ENCODE measurements at places on chromosomes 3 and 15.

GRCh38 chr15:40976819-40977218 is 23.5 kb downstream of the CHAC1 start:
- DNase-seq = no peak

- no peak for DNase-seq
Measured at GRCh38 chr3:71090207-71090606, 493.3 kb downstream of the FOXP1 start.

- DNase-seq = no peak
Measured at GRCh38 chr15:65365229-65365628, 12.6 kb downstream of the IGDCC3 start.

GRCh38 chr3:107705046-107705445 is 182.3 kb downstream of the BBX start:
- DNase-seq = no peak

GRCh38 chr3:11401434-11401833 is 129.2 kb downstream of the ATG7 start:
- no peak for DNase-seq

DNA sequence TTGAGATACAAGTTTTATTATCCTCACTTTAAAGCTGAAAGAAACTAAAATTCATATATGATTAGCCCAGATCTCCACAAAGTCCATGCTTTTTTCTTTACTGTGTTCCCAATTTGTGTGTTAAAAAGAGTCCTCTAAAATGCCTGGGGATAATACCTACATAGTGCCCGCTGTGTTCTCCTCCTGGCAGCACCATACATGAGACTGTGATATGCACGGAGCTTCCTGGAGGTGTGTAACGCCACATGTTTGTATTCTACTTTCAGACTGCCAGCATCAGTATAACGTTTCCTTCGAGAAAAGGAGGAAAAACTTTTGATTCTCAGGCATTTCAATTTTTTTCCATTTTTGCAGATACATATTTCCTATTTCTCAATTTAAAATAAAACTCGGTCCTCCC is 273.3 kb upstream of the TGFBR2 start:
- no peak for DNase-seq

DNA sequence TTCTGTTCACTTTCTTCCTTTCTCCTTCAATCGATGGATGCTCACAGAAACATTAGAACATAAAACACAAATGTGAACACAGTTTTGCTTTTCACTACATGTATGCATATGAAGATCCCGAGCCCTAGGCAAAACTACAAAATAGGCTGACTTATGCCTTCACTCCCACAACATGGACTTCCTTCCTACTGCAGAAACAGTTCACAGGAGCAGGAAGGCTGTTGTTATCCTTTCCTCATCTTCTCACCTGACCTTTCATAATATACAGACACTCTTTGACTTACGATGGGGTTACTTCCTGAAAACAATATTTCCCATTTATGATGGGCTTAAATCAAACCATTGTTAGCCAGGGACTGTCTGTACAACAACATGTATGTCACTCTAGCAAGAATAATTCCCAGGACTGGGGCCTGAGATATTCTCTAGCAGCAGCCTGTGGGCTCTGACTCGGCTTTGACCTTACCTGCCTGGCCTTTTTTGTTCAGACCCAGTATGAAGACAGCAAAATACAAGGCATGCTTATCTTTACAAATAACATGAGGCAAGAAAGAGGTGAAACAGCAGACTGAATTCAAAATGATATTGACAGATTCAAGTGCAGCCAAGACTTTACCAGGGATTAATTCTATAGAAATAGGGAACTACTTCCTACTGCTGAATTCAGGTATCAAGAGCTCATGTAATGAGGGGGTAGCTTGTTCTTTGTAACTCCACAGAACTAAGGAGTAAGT is 51.8 kb upstream of the PLXND1 start:
- DNase-seq = no peak

DNA sequence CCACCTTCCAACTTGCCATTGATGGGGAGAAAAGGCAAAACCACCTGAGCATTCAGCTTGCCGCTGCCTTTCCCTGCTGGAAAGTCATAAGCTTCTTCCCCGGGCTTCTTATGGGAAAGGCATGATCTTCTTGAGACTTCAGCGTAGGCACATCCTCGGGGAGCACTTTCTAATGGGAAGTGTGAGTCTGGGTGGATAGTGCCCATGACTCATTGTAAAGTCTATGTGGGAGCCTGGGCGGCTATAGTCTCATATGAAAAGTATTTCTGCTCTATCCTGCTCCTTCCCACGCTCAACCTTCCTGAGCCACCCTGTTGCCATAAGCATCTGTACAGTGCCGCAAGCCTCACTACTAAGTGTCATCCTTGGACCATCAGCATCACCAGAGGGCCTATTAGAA is 309.9 kb upstream of the THBS1 start:
- DNase-seq = no peak

GRCh38 chr15:41031232-41032078 is 78.2 kb downstream of the CHAC1 start:
- DNase-seq = no peak

- DNase-seq = no peak
Measured at GRCh38 chr3:42660131-42660715, 6.7 kb downstream of the ZBTB47 start.

DNA sequence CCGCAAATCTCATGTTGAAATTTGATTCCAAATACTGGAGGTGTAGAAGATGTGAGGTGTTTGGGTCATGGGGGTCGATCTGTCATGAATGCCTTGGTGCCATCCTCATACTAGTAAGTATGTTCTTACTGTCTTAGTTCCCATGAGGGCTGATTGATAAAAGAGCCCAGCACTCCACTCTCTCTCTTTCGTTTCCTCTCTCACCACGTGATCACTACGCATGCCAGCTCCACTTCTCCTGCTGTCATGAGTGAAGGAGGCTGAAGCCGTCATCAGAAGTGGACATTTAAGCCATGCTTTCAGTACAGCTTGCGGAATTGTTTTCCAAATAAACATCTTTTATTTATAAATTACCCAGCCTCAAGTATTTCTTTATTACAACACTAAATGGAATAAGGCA is 6.1 kb downstream of the OR5H15 start:
- no peak for DNase-seq

DNA sequence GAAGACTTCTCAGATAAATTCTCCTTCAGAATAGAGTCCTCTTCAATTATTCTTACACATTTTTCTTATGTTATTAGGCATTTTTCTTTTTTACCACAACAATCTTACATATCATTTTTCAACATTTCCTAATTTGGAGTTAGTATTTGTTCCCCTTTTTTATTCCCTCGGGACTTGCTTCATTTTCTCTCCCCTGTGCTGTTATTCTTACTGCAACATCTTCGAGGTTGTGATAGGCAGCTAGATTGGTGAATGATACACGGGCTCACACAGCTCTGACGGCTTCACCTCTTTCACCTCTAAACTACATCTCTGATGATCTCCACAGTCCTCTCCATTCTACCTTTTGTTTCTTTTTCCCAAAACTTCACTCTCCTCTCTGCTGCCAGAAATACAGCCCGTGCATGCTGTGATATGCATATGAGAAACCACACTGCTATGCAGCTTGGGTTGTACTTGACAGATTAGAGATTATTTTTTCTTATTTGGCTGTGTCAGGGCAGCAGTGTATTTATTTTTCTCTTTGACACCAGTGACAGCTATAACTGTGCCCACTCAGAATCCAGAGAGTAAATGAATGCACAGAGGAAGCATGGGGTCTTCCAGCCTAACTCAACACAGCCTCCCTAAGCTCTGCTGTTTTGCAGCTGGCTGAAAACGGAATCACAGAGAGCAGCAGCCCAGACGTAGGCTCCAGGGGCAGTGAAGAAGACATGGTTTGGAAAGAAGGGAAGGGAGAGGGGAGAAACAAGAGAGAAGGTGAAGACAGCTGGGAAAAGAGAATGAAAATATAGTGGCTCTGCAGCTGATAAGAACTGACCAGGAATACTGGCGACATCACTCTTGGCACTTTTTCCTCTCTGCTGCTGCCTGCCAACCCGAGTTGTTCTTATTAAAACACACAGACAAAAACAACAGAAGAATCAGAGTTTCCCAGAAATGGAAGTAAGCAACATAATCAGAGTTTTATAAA is 61.8 kb downstream of the SLC9A9 start:
- no peak for DNase-seq

DNA sequence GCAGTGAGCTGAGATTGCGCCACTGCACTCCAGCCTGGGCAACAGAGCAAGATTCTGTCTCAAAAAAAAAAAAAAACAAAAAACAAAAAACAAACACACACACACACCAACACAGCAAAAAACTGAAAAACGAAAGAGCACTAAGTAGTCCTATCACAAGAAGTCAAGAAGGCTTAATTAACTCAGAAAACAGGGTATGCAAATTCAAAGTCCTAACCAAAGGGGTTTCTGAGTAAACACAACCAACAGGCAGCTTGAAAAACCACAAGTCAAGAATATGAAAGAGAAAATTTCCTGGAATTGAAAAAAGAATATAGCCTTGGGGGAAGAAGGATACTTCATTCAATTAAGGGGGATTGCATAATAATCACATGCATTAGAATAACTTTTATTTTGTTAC is 37.7 kb upstream of the PARP14 start:
- DNase-seq = no peak

DNA sequence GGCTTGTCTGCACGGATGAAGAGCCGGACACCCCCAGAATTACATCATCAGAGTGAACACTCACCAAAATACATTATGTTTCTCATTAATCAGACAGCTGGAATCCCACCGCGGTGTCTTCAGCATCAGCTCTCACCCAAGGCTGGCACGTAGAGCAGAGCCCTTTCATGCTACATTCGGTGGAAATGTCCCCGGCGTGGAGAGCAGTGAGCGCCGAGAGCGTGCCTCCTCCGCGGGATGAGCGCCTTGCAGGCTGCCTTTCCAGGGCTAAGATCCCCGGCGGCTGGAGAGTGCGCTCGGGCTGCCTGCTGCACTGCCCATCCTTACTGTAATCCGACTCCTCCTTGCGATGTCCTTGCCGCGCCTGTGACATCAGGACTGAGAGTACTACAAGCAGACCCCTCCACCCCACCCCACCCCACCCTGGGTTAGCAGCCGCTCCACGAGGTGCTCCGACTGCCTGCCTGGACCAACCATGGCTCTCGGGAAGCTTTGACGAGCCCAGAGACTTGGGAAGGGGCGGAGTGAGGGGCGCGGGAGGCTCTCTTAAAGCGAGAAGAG is at the start of gene ZNF385D:
Gene ZNF385D (minus strand): TSS at position 380 of the 561 bp plus-strand sequence. CDS start 294 bp downstream, at position 86.
- no peak for DNase-seq

GRCh38 chr3:187281191-187281714 is 10.3 kb downstream of the MASP1 start:
- DNase-seq = no peak

DNA sequence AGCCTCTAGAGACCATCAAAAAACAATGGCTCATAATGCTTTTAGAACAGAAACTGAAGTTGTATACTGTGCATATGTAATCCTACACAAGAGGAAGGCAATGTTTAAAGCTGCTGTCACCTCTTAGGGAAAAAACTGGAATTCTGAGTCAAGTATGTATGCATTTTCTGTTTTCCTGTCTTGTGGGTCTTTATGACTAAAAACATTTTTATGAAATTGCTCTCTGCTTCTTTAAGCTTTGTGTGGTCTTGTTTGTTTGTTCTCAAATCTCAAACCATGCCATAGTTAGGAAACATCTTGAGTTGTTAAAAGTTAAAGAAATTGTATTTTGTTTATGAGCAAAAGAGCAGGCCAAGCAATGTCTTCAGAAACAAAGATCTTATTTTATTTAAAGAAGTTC is 80.9 kb upstream of the SOX2 start:
- no peak for DNase-seq

DNA sequence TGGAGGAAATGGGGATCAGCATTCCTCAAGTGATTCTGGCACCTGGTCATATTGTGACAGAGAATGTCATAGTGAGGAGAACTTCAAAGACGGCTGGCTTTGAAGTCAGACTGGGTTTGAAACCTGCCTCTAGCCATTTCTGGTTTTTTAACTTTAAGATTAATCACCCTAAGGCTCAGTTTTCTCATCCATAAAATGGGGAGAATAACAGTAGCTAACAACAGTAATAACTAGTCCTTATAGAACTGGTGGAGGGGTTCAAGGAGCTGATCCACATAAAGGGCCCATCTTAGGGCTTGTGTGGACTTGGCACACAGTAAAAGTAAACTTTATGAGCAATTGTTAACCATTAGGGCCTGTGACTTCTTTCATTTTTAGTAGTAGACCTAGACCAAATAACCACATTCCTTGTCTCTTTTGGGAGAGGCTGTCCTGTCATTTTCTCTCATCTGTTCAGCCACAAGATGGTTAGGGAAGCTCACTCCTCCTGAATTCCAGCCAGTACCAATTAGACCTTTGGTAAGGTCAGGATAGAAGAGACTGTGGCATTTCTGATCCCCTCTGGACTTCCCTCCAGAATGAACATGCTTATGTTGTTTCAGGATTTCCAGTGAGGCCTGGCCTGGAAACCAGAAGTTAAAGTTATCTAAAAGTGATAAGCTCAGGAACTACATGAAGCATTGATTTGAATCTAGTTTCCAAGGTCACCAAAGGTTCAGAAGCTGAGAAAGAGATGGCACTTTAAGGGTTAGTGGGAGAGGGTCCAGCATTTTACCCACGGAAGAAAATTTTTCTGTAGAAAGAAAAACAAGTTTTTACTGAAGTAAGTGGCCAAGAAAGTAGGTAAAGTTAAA is 159.3 kb upstream of the DPH6 start:
- DNase-seq = no peak

DNA sequence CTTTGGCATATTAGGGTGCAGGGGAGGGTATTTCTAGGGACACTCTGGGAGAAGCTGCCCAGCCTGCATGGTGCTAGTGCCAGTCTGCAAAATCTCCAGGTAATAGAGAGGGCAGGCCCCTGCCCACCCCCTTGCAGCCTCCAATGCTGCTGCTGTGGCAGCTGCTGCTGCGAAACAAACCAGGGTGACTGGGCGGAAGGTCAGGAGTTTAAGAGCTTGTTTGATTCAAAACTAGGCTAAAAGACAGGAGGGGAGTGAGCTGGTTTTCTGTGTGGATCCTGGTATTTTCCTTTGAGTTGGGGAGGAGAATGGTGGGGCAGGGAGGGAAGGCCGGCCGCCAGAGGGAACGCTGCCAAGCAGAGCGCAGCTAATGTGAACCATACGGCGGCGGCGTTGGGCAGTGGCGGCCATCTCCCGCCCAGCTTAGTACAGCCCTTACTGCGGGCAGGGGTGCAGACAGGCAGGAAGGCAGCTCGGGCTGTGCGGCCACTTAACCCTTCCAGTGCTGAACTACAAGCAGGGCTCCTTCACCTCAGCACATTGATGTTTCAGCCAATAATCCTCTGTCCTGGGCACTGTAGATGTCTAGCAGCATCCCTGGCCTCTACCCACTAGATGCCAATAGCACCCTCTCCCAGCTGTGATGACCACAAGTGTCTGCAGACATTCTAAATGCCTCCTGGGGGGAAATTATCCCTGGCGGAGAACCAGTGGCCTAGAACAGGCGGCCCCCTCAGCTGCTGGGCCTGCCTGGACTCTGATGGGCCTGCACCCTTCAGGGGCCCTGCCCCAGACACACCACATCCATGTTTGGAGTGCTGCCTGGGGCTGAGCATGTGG is 125.7 kb downstream of the EEFSEC start:
- DNase-seq = no peak
